Panc1 (cell line): ENCODE measurements at places on chromosomes 4 and X. TPM values are rescaled to one million over a fixed set of nuclear protein-coding genes. Genes with fewer than 3 reads are reported as not detected.

- H3K4me1 ChIP-seq, result no peaks in the 10 kb centered on the region
- no peaks in the 10 kb centered on the region for H3K36me3 ChIP-seq
- H3K4me3 ChIP-seq, result no peak overlapping the region
- no peak for DNase-seq
- H3K27me3 ChIP-seq, result no peaks in the 10 kb centered on the region; the same call in 1 of the 2 replicates
Observed at GRCh38 chrX:121028419-121028818, 19.0 kb upstream of the GLUD2 start.

DNA sequence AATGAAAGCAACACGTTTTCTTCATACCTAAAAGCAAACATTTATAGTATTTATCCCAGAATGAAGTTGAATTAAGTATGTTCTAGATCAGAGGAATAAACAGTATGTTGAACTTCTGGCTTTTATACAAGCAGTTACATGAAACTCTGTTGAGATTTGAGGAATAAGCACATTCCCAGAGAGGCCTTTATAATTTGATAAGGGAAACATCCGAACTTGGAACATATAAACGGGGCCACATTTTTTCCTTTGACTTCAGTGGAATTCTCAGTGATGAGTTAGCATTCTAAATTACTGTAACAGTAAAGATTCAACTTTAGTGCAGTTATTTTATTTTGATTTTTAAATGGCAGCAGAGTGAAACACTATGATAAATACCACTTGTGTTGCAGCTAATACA is 119.5 kb downstream of the GLRA3 start:
- H3K36me3 ChIP-seq, result no peaks in the 10 kb centered on the region
- H3K4me1 ChIP-seq, result no peaks in the 10 kb centered on the region
- H3K4me3 ChIP-seq, result no peak overlapping the region
- H3K27me3 ChIP-seq, result no peaks in the 10 kb centered on the region
- no peak for DNase-seq

NR3C2 gene
- total RNA-seq, result 0.26 TPM

DNA sequence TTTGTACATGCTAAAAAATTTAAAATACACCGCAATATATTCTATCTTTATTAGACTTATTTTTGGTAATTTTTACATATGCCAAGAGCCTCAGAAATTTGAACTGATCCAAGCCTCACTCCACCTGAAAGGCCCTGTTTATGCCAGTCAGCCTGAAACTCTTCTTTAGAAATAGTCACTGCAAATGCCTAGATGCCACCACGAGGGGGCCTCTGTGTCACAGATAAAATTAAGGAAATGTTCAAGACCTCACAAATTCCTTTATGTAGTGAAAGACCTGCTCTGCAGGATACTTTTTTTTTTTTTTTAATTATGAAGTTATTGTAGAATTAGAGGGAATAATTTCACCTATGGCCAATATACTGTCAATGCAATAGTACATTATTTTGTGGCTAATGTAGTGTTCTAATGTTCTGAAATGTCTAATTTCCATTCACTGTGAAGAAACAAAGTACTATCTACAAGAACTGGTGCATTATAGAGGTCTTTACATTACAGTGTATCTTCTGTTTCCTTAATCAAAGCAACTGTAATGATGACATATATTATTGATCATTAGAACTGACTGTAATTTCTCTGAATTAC is 69.8 kb downstream of the DTHD1 start:
- H3K27me3 ChIP-seq, result no peaks in the 10 kb centered on the region
- H3K36me3 ChIP-seq, result no peaks in the 10 kb centered on the region
- H3K4me3 ChIP-seq, result no peak overlapping the region
- H3K27ac ChIP-seq, result no peak overlapping the region
- no peaks in the 10 kb centered on the region for H3K4me1 ChIP-seq
- peak; percentile 13 for DNase-seq

- 0 out of 2 replicates have a peak, but pooled peaks cover 2% of the 10 kb centered on the region for H3K27me3 ChIP-seq
- H3K36me3 ChIP-seq, result no peaks in the 10 kb centered on the region
- no peak overlapping the region for H3K4me3 ChIP-seq
- H3K27ac ChIP-seq, result no peak overlapping the region
Observed at GRCh38 chr4:7403001-7403400, 31.7 kb downstream of the PSAPL1 start.

- H3K4me3 ChIP-seq, result no peak overlapping the region
- H3K27ac ChIP-seq, result no peak overlapping the region
- H3K36me3 ChIP-seq, result no peaks in the 10 kb centered on the region
- H3K27me3 ChIP-seq, result no peaks in the 10 kb centered on the region
- DNase-seq, result no peak
Observed at GRCh38 chr4:106062452-106062875, 167.2 kb downstream of the NPNT start.

DNA sequence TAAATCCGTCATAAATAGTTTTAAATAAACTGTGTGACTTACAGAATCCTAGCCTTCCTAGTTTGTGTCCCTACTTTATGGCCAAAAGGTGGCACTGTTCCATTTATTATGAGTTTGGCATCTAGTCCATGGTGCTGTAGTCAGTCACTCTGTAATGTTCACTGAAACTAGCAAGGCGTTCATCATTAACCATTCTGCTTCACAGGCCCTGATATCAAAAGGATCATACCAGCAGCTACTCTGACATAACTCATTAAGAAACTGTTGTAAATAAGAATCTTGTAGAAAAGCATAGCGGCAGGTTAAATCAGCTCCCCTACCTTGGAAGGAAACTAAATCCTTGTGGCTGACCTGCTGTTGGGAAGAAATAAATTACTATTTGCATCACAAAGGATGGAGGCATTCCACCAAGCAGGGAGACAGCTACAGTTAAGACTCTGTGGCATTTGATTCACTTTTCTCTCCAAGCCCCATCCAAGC is 919.6 kb upstream of the DIAPH2 start:
- H3K27me3 ChIP-seq, result no peaks in the 10 kb centered on the region
- no peak overlapping the region for H3K27ac ChIP-seq
- H3K36me3 ChIP-seq, result no peaks in the 10 kb centered on the region
- H3K4me1 ChIP-seq, result no peaks in the 10 kb centered on the region
